ENCODE measurements at places on chromosomes 1 and 21.

- DNase-seq = peak; percentile 95
Measured at GRCh38 chr1:22739648-22740385, 29.2 kb downstream of the EPHB2 start.

DNA sequence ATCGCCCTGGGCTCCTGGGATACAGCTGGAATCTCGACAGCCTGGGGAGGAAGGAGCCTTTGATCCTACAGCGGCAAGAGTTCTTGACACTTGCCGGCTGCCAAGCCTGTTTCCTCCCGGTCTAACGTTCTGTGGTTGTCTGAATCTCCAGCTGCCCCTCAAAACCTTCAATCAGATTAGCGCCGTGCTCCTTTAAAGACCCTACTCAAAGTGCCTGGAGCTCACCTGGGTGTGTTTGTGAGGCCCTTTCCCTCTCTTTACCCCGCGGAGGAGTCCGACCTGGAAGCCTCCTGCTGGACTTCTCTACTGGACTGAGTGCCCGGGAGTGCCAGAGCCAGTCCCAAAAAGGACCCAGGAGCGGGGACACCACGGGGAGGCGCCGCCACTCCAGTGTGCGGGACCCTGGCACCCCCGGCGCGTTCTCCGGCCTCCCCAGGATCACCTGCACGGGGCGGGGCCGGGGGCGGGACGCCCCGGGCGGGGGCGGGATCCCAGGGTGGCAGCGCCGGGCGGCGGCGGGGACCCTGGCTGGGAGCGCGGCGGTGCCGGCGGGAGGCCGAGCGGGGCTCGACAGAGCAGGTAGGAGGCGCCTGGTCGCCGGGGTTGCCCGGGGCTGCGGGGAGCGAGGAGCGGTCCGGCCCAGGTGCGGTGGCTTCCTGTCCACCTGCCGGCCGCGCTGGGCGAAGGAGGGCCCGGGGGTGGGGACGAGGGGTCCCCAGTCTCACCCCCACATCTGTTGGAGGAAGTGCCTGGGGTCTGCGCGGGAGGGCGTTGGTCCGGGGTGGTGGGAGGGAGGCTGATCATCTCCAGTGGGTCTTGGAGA lies at the start of gene NCMAP:
TSS of gene NCMAP (plus strand) at position 497 of the 823 bp plus-strand sequence. CDS start 39,344 bp downstream, outside the sequence.
- DNase-seq = no peak

DNA sequence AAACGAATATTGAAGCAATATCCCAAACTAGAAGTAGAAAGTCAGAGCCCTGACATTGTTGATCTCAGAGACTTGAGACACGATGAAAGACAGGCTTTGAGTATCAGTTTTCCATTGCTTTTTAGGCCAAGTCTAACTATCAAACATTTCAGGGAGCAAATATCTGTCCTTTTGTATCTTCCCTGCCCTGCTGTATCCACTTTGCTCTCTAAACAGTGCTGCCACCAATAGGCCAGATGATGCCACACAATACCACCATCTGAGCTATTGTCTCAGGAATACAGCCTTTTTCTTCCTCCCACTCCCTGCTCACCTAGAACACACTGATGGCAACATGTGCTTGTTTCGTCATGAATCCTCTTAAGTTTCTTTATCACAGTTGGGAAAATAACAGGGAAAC lies 62.6 kb upstream of the SPAG17 start:
- peak; percentile 11 for DNase-seq

- DNase-seq = peak; percentile 68
Measured at GRCh38 chr21:41817228-41817627, 50.4 kb upstream of the RIPK4 start.

DNA sequence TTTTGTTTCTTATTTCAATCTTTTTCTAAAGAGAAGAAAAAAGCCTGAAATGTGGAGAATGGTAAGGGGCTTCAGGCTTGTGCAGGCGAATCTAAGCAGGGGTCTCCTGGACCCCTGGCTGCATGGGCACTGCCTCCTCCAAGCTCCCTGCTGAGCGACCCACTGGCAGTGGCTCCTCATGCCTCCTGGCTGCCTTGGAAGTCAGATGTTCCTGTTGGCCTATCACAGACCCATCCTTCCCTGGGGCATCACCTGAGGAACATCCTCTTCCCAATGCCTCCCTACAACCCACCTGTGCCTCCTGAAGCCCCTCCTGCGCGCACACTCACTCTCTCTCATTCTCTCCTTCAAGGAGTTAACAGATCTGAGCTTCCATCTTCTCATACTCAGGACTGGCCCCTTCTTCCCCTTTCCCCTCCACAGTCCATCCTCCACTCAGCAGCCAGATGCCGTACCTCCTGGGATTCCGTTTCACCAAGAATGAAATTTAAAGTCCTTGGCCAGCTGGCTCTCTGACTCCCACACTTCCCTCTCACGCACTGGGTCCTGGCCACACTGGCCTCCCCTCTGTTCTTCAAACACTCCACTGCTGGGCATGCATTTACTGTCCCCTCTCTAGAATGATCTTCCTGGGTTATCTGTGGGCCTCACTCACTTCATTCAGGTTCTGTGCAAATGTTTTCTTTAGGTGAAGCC lies 41.7 kb downstream of the AZIN2 start:
- no peak for DNase-seq

GRCh38 chr1:96587222-96587621 lies 134.4 kb upstream of the PTBP2 start:
- DNase-seq = no peak

GRCh38 chr21:21807598-21807903 lies 809.3 kb downstream of the NCAM2 start:
- DNase-seq = no peak

DNA sequence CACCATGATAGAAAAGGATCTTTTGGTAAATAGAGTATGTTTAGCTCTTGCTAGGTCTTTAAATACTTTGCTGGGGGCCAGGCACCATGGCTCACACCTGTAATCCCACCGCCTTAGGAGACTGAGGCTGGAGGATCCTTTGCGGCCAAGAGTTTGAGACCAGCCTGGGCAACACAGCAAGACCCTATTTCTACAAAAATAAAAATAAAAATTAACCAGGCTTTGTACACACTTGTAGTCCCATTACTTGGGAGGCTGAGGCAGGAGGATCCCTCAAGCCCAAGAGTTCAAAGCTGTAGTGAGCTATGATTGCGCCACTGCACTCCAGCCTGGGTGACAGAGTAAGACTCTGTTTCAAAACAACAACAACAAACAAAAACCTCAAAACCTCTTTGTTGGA lies 1.1 kb upstream of the KCNE2 start:
- no peak for DNase-seq

GRCh38 chr1:20233866-20234265 lies 47.5 kb upstream of the PLA2G2C start:
- DNase-seq = no peak

GRCh38 chr1:204889681-204890383 lies 19.2 kb downstream of the NFASC start:
- DNase-seq = no peak

- DNase-seq = peak; percentile 100
Measured at GRCh38 chr1:209884665-209885117, 53.3 kb upstream of the SYT14 start.

DNA sequence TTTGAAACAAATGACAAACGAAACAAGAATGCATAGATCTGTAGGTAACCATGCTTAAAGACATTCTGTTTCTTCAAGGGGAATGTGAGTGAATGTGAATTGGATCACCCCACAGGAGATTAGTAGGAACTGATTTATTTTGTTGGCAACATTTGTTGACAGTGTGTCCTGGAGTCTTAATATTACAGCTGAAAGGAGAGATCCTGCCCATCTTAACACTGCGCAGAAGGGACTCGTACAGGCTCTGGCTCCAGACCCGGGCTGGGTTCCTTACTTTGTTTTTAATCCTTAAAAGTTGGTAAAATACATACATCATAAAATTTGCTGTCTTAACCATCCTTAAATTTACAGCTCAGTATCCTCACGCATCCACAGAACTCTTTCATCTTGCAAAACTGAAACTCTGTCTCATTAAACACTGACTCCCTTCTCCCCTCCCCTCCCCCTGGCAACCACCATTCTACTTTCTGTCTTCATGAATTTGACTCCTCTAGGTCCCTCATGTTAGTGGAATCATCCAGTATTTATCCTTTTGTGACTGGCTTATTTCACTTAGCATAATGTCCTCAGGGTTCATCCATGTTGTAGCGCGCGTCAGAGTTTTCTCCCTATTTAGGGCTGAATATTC lies 74.1 kb downstream of the GALNT2 start:
- peak; percentile 79 for DNase-seq

DNA sequence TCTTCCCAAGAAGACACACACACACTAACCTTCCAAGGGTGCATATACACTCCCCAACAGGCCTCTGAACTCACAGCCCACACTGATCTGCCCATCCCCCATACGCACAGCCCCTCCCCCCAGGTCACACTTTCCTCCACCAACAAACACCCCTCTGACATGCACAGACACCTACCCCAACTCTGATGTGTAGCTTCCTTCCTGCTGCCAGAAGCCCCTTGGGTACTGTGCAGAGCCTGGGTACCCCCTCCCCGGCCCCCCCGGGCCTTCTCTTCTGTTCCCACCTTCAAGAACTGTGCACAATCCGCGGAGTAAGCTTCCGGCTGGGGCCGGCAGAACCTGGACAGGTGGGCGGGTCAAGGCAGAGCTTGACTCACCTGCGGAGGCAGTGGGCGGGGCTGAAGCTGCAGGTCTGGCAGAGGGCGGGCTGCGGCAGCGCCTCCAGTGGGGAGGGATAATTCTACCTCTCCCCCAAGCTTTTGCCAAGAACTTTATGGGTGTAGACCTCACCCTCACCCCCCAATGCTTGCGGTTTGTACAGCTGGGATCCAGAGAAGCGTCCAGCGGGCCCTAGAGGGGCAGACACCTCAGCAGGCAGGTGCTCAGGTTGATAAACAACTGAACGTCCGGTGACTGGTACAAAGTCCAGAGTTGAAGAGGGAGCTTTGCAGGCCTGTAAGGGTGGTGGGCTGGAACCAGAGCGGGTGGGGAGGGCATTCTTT lies at the start of gene C1orf210:
TSS of gene C1orf210 (minus strand) at position 313 of the 722 bp plus-strand sequence. CDS start 2,311 bp downstream, outside the sequence.
- no peak for DNase-seq

DNA sequence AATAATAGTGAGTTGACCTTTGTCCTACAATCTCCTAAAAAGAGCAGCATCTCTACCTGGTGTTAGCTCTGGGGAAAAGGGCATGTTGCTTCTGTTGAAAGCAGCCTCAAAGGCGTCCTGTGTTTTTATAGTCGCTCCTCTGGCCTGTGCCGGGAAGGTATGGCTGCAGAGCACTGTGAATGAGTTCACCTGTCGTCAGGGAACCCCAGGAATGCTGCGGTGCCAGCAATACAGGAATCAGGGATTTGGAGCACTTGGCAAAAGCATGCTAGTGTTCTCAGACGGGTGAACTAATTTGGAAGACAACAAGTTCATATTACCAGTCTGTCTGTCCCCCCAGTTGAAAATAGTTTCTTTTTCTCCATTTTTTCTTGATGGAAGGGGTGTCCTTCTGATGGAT lies 60.3 kb upstream of the PGD start:
- DNase-seq = no peak

DNA sequence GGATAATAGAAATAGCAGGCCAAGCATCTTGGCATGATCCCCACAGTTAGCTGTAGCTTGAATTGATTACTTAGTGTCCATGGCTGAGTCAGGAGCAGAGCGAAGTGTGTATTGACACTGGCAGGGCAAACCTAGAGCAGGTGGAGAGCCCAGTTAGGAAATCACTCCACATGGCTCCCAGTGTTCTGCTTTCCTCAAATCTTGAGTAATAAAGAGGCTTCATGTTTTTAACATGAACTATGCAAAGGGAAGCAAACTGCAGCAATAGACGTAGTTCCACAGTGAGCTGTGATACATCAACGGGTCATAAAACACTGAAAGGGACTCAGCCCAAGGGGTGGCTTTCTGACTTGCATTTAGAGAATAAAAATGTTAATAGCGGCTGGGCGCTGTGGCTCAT lies 28.9 kb downstream of the RHEX start:
- no peak for DNase-seq

GRCh38 chr1:170583186-170583585 lies 51.2 kb downstream of the GORAB start:
- no peak for DNase-seq

DNA sequence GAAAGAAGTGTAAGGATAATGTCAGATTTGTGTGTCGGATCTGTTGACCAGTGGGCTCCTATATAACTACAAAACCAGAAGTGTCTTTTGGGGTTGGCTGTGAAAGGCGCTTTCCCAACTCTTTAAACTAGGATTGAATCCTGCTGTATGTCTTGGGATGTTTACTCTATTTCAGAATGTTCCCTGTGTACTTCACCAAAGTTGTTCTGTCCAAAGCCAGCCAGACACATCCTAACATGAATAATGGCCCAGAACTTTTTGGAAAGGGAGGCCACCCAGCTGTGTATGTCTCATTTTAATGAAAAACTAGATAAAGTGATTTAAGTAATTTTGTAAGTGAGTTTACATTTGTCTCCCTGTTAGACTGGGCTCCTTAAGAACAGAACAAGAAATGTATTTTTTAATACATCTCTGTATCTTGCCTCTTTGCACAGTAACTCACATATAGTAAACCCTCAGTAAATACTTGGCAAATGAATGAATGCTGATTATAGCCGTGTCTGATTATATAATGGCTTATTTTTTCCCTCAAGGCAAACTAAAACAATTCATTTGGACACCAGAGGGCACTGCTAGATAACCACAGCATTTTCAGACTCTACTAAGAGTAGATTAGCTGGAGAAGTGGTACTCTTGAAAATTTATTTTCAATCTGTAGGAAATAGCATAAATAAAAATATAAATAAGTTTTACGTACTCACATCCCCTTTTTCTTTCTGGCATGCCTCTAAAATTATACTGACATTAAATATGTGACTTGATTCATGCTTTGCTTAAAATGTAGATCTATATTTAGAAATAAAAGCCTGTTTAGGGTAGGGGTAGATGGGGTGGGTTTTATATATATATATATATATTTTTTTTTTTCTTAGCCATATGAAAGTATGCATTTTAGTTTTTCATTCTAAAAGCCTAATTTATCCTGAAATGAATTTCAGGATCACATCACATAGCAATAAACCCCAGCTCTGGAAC lies 23.8 kb downstream of the TSEN15 start:
- DNase-seq = peak; percentile 63

DNA sequence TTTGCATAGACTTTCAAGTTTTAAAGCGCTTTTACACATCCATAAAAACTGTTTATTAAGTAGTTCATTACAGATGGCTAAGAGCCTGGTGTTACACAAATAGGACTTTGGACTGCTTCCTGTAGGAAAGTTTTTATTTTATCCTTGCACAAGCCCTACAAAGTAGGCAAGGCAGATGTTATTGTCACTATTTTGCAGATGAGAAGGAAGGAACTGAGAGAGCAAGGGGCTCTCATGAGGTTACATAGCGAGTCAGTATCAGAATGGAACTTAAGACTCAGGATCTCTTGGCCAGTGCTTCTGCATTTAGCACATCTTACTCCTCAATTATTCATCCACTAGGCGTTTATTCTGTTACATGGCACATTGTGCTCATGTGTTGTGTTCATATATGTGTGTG lies 2.6 kb upstream of the MAPKAPK2 start:
- no peak for DNase-seq

GRCh38 chr1:1173061-1173792 lies 453 bp upstream of the TTLL10 start:
- DNase-seq = no peak

- DNase-seq = no peak
Measured at GRCh38 chr1:25872713-25873112, 2.8 kb downstream of the PAQR7 start.

DNA sequence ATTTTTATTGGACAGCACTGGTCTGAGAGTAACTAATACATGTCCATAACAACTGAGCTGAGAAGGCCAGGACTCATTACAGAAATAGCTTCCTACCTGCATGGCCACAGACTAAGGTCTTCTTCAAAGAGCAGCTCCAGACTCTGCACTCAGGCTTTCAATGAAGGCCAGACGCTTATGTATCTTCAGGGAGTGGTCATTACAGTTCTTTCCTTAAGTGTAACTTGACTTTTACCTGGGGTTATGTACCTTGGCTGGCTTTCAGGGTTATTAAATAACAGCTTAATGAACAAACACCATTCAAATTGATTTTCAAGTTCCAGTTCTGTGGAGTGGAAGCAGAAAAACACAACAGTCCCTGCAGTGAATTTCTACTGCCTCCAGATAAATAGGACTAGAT lies 23.8 kb upstream of the SLC22A15 start:
- DNase-seq = no peak

All from fibroblast of skin of back (primary cell).